ENCODE measurements at places on chromosomes 5 and 9.

GRCh38 chr9:136177224-136177623 is 27.7 kb downstream of the LHX3 start:
- DNase-seq, result no peak

DNA sequence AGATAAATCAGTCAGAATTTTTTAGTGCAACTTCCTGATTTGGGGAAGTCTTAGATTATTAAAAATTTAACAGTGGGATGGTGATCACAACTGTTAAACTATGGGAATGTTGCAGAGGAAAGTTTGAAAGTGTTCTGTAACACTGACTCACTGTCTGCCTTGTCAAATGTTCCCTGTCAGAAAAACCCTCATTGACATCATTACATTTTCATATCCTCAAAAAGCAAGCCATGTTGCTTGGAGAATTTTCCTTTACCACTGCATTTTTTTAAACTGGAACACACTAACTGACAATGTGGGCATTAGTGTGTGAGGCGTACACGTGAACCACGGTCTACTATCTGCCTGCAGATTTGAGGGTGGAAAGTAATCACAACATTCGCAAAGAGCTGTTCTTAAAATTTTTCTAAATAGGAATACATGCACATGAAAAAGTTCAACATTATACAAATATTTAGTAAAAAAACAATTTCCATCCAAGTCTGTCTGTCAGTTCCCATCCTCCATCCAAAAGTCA is 28.6 kb upstream of the IL7R start:
- no peak for DNase-seq

DNA sequence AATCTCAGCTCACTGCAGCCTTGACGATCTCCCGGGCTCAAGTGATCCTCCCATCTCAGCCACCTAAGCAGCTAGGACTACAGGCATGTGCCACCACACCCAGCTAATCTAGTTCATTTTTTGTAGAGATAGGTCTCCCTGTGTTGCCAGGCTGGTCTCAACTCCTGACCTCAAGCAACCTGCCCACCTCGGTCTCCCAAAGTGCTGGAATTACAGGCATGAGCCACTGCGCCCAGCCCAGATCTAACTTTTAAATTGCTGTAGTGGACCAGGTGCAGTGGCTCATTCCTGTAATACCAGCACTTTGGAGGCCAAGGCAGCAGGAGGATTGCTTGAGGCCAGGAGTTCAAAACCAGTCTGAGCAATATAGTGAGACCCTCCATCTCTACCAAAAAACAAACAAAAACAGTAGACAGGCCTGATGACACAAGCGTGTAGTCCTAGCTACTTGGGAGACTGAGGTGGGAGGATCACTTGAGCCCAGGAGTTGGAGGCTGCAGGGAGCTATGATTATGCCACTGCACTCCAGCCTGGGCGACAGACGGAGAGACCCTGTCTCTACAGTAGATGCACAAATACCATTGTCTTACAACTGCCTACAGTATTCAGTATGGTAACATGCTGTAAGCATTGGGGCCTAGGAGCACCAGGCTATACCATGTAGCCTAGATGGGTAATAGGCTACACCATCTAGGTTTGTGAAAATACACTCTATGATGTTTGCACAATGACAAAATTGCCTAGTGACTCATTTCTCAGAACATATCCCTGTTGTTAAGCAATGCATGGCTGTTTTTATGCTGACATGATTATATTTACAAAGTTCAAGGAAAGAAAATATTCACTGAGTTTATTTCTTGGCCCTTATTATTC is 1.5 kb upstream of the SIT1 start:
- DNase-seq, result no peak

DNA sequence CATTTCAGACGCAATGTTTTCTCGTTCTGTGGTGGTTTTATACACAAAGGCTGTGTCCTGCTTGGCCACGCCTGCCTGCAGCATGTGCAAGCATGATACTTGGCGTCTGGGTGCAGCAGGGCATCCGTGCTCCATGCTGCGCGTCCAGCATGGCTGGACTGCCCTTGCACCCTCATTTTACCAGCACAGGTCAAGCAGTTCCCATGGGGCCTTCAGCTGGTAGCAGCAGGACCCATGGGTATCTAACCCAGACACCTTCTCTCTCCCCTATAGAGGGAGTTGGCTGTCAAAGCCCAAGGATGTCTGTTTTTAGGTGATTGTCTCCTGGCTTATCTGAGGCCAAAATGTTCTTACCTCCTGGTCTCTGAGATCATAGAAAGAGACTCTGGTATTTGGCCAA is 158.3 kb upstream of the PITX1 start:
- DNase-seq, result no peak

DNA sequence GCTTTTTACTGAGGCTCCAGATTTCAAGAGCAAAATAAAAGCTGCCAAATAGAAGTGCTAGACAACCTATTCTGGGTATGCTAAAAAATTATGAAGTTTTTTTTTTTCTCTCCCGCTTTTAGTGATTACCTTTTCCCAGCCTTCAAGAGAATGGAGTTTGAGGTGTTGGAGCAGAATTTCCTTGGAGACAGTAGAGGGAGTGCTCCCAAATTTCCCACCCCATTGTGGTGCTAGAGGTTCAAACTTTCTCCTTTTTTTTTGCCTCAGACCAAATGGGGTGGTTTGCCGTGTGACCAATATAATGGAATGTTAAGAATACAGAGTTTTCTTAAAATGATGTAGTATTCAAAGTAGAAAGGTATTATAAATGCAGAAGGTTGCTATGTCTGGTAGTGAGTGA is 244.2 kb upstream of the RIOK2 start:
- DNase-seq, result no peak
